ENCODE measurements at places on chromosomes 13 and 19. TPM values are rescaled to one million over a fixed set of nuclear protein-coding genes. Genes with fewer than 3 reads are reported as not detected.

GRCh38 chr13:44620057-44620456 is 43.9 kb upstream of the TSC22D1 start:
- no peak overlapping the region for H3K4me3 ChIP-seq
- DNase-seq: peak; percentile 44
- no peaks in the 10 kb centered on the region for H3K4me1 ChIP-seq
- H3K27ac ChIP-seq: peak overlapping the region; percentile 78

DNA sequence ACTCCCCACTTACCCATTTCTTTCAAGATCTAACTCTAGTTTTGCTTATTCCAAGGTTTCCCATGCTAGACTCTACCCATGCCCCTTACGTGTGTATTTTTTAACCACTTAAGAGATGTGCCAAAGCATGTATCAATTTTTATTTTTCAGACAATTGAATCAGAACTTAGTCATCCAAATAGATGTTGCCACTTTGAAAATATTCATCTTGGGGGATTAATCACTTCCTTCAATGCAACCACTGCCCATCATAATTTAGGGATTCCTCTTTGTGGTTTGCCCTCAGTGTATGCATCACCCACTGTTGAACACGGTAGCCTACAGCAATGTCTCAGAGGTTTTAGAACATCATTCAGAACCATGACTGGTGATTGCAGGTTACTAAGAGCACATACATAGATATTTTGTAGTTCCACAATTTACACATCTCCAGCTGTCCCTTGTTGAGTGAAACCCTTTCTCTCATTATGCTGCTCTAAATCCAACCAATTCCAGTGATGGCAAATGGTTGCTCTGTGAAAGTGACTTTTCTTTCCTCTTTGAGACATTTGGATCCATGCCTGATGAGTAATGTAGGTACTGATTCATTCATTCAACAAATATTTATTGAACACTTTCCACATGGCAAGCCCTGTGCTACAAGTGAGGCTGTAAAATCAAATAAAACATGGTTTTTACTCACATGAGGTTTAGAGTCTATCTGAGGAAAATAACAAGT is 60.6 kb upstream of the SERP2 start:
- no peaks in the 10 kb centered on the region for H3K36me3 ChIP-seq
- no peak for DNase-seq
- no peak overlapping the region for H3K27ac ChIP-seq
- H3K27me3 ChIP-seq: no peaks in the 10 kb centered on the region

- H3K4me3 ChIP-seq: no peak overlapping the region
- H3K36me3 ChIP-seq: no peaks in the 10 kb centered on the region
- no peaks in the 10 kb centered on the region for H3K27me3 ChIP-seq
These were observed 250.3 kb downstream of the DLEU7 start for GRCh38 chr13:50593207-50593606.

DNA sequence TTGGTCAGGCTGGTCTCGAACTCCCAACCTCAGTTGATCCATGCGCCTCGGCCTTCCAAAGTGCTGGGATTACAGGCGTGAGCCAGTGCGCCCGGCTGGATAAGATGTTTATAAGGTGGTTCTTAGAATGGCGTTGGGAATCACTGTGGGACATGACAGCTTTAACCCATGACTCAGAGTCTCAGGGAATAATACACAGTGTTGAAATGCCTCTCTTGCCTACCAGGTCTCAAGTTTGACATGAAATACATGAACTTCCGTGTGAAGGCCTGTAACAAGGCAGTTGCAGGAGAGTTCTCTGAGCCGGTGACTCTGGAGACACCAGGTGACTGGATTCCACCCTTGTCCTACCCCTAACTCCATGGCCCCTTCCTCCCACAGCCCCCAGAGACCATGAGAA is 12.6 kb downstream of the FSD1 start:
- H3K27me3 ChIP-seq: no peaks in the 10 kb centered on the region
- H3K27ac ChIP-seq: no peak overlapping the region
- no peak for DNase-seq

GRCh38 chr19:55491546-55492360 is 3.5 kb downstream of the SSC5D start:
- H3K4me3 ChIP-seq: no peak overlapping the region
- H3K27me3 ChIP-seq: peaks cover 10% of the 10 kb centered on the region
- H3K4me1 ChIP-seq: peaks cover 16% of the 10 kb centered on the region

DNA sequence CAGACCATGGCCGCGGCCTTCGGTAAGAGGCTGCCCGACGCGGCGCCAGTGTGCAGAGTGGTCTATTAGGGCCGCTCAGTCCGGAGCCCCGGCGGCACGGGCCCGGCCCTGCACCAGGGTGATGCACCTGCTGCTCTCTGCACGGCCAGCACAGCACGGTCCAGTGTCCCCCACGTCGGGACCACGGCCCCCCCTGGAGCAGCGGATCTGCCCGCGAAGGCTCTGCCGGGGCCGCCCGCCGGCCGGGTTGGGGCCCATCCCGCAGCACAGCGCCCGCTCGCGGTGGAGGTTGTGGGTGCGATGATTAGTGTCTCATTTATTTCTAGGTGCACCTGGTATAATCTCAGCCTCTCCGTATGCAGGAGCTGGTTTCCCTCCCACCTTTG is 7.9 kb downstream of the PTBP1 start:
- H3K27ac ChIP-seq: no peak overlapping the region
- peaks cover 30% of the 10 kb centered on the region for H3K4me1 ChIP-seq
- H3K27me3 ChIP-seq: no peaks in the 10 kb centered on the region
- DNase-seq: no peak
- H3K36me3 ChIP-seq: peaks cover 5% of the 10 kb centered on the region
- no peak overlapping the region for H3K4me3 ChIP-seq

DNA sequence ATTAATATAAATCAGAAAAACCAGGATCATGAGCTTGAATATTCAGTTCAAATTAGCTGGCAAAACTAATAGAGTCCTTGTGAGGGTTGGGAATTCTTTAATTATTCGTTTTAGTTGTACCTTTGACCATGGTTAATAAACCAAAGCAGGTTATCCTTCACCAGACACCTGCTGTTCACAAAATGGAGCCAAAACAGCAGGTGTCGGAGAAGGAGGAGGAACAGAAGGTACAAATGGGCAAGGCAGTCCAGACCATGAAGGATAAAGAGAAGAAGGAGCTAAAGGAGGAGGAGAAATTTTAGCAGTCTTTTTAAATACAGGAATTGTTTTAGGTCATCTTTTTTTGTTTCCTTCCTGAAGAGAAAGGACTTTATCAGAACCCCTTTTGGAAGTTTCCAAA is 106.1 kb downstream of the NHLRC3 start:
- H3K27me3 ChIP-seq: peaks cover 21% of the 10 kb centered on the region
- H3K36me3 ChIP-seq: no peaks in the 10 kb centered on the region
- no peak overlapping the region for H3K27ac ChIP-seq
- no peak overlapping the region for H3K4me3 ChIP-seq

DNA sequence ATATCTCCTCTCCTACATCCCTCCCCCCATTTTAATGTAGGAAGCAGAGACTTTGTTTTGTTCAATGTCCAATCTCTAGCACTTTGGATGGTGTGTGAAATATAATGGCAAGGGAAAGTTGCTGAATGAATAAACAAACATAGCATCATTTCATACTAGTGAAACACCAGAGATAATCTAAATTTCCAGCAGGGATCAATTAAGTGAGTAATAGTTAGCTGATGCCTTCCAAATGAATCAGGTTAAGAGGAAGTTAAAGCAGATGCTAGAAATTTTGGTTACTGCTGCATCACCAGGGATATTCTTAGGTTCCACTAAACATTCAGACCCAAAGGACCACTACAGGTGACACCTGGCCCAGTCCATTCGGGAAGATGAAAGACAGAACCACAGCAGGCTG is 8.1 kb downstream of the MRPS31 start:
- no peak for DNase-seq
- no peaks in the 10 kb centered on the region for H3K36me3 ChIP-seq
- H3K4me1 ChIP-seq: no peaks in the 10 kb centered on the region
- H3K27me3 ChIP-seq: no peaks in the 10 kb centered on the region
- no peak overlapping the region for H3K4me3 ChIP-seq
- no peak overlapping the region for H3K27ac ChIP-seq

GRCh38 chr19:35404879-35405622 is 34.2 kb downstream of the GPR42 start:
- H3K27me3 ChIP-seq: no peaks in the 10 kb centered on the region
- peak overlapping the region; percentile 31 for H3K27ac ChIP-seq
- peak; percentile 62 for DNase-seq
- H3K4me1 ChIP-seq: no peaks in the 10 kb centered on the region
- no peak overlapping the region for H3K4me3 ChIP-seq

GRCh38 chr13:113928685-113929627 is 44.9 kb downstream of the C13orf46 start:
- peak overlapping the region; percentile 57 for H3K27ac ChIP-seq
- H3K27me3 ChIP-seq: no peaks in the 10 kb centered on the region
- H3K4me3 ChIP-seq: no peak overlapping the region
- peak; percentile 50 for DNase-seq
- H3K4me1 ChIP-seq: peaks cover 21% of the 10 kb centered on the region
- no peaks in the 10 kb centered on the region for H3K36me3 ChIP-seq

DNA sequence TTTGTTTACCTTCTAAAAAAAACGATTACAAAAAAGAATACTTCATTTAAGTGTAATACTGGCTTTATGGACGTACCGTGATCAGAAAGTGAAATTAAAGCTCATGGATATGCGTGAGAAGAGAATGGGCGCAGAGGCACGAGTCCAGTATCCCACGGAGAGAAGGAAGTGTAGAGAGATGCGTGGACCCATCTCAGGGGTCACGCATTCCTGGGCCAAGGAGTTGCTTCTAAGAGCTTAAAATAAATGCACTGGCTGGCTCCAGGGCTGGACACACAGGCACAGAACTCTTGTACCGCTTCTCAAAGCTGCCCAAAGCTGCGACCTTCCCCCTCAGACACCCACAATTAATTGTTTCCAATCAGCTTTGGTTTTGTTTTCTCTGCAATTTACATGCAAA is 8.7 kb upstream of the SPC24 start:
- H3K27ac ChIP-seq: peak overlapping the region; percentile 80
- H3K36me3 ChIP-seq: no peaks in the 10 kb centered on the region
- peaks cover 22% of the 10 kb centered on the region for H3K4me1 ChIP-seq
- no peak for DNase-seq
- H3K27me3 ChIP-seq: no peaks in the 10 kb centered on the region

DNA sequence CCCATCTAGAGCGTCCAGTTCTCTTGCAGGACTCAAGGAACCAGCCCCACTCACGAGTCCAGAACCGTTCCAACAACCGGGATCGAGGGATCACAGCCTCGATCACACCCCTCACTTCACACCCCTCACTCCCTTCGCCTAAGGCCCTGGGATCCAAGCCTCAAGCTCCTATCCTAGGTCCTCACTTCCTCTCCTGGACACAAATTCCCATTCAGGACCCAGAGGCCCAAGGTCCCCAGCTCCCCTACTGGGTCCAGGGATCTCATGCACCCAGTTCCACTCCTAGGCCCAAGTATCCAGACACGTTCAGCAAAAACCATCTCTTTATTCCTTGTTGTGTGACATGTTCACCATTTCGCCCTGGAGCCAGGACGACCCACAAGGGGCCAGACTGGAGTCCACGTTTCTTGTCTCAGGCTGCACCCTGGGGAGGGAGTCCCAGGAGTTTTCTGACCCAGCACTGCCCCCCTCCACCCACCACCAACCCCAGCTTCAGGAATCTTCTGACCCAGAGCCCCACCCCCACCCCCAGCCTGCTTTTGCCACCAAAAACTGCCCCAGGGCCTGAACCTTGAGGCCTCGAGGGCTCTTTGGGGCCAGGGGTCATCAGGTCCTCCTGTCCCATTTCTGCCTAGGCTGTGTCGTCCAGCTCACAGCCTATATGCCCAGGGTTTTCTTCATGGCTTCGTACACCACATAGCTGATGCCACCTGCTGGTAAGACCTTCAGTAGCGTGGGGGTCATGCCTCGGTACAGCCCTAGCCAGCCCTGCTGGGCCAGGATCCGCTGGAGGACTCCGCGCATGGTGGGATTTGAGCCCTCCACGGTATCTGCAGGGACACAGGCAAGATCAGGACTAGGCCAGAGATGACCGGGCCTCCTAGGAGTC is 1.4 kb upstream of the KHSRP start:
- peak overlapping the region; percentile 84 for H3K27ac ChIP-seq
- H3K36me3 ChIP-seq: no peaks in the 10 kb centered on the region
- no peak for DNase-seq
- H3K4me3 ChIP-seq: no peak overlapping the region
- H3K4me1 ChIP-seq: peaks cover 11% of the 10 kb centered on the region

GRCh38 chr19:40797963-40798682 is 868 bp upstream of the EGLN2 start:
- no peaks in the 10 kb centered on the region for H3K36me3 ChIP-seq
- no peaks in the 10 kb centered on the region for H3K27me3 ChIP-seq
- peak; percentile 91 for DNase-seq
- H3K4me3 ChIP-seq: peak overlapping the region; percentile 18
- peaks cover 34% of the 10 kb centered on the region for H3K4me1 ChIP-seq
- H3K27ac ChIP-seq: peak overlapping the region; percentile 90

DNA sequence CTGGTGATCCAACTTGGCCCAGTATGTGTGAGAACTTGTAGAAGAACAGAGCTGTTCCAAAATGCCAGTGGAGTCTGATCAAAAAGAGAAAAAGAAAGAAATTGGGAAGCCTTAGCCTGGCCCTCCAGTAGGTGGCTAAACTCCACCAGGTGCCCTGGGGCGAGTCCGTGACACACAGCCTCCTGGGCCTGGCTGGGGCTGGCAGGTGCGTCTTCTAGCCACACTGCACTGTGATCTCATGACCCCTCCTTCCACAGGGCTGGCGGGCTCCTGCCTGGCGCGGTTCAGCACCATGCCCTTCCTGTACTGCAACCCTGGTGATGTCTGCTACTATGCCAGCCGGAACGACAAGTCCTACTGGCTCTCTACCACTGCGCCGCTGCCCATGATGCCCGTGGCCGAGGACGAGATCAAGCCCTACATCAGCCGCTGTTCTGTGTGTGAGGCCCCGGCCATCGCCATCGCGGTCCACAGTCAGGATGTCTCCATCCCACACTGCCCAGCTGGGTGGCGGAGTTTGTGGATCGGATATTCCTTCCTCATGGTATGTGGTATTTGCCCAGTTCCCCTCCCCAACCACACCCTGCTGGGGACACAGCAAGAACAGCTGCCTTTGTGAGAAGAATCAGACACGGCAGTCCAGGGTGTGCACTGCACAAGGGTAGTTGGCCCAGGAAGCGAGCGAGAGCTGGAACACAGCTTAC is 53.7 kb downstream of the RAB20 start:
- no peaks in the 10 kb centered on the region for H3K27me3 ChIP-seq
- no peaks in the 10 kb centered on the region for H3K36me3 ChIP-seq
- H3K4me3 ChIP-seq: no peak overlapping the region
- H3K27ac ChIP-seq: peak overlapping the region; percentile 87
- DNase-seq: peak; percentile 38
- peaks cover 21% of the 10 kb centered on the region for H3K4me1 ChIP-seq

Gene MVB12A
- polyA plus RNA-seq: 65.2 TPM

Gene CGB5
- 0.22 TPM for polyA plus RNA-seq

Gene NCAN
- polyA plus RNA-seq: not detected

Gene EFNA2
- 1.3 TPM for polyA plus RNA-seq
